ENCODE measurements at places on chromosomes 7 and 10.

GRCh38 chr10:102596506-102596971 is 47.7 kb upstream of the TRIM8 start:
- DNase-seq, result no peak

- no peak for DNase-seq
Measured at GRCh38 chr10:105274556-105275070, 633.5 kb downstream of the SORCS3 start.

DNA sequence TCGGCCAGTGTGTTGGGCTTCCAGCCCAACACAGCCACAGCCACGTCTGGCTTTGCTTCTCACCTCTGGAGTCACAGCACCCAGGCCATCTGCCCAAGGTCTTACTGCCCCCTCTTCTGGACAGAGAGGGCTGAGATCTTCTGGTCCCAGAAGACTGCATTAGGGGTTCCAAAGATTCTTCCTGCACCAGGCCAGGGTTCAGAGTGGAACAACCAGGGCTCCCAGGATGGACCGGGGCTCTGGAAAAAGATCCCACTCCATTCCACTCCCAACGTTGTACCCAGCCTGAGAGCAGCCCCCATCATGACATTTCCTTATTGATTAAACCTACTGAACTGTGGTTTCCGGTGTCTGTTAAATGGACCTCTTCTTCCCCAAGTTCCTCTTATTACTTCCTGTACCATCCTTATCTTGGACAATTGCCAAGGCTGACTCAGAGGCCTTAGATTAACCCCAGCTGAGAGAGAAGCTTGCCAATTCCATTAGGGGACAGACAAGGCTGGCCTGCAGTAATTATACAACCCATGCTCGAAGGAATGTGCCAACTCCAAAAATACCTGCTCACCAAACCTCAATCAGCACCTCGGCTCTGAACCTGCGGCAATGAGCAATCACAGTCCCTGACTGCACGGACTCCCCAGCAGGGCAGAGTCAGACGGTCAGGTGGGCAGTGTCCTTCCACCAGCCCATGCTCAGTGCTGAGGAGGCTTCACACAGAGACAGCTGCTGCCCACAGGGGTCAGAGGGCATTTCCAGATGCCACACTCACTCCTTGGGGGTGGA is 47.9 kb upstream of the NPFFR1 start:
- DNase-seq, result no peak

- no peak for DNase-seq
Measured at GRCh38 chr7:156618780-156619367, 21.7 kb upstream of the RNF32 start.

- no peak for DNase-seq
Measured at GRCh38 chr10:11217521-11217920, 199.8 kb downstream of the CELF2 start.

GRCh38 chr10:113735913-113736312 is 15.6 kb upstream of the PLEKHS1 start:
- DNase-seq, result no peak
